NCI-H2171 (cell line): ENCODE measurements at places on chromosomes 7 and 10.

DNA sequence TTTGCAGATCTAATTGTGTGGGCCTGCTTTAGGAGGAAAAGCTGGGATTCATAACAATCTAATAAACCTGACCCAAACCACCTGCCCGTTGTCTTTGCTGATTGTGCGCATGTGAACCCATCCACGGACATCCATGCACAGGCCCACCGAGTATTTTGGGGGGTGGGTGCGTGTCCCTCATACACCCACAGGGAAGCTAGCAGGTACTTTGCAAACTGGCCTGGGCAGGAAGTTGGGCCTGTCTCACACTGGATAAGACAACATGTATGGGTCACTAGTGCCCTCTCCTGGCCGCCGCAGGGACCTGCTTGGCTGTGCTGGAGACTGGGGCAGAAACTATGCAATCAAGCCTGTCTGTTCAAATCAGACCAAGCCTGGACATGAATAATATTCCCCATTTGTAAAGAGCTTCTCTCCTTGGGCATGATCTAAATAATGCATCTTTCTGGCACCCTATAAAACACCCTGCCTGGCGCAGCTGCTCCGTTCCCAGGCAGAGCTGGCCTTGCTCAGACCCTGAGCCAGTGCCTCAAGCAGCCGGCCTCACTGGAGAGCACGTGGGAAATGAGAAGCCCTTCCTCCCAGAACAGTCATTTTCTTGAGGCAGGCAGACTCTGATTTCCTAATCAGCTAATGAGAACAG is 15.8 kb downstream of the ECHDC3 start:
- peak; percentile 13 for DNase-seq

GRCh38 chr10:62634576-62634975 is 169.9 kb upstream of the ADO start:
- no peak for DNase-seq

- no peak for DNase-seq
Observed at GRCh38 chr7:34720289-34720688, 62.3 kb downstream of the NPSR1 start.

GRCh38 chr10:110209926-110210673 is 2.7 kb downstream of the MXI1 start:
- peak; percentile 46 for DNase-seq

- DNase-seq, result no peak
Observed at GRCh38 chr7:28587211-28587610, 174.9 kb downstream of the CREB5 start.

- DNase-seq, result no peak
Observed at GRCh38 chr10:97778452-97779302, 6.9 kb upstream of the SFRP5 start.

DNA sequence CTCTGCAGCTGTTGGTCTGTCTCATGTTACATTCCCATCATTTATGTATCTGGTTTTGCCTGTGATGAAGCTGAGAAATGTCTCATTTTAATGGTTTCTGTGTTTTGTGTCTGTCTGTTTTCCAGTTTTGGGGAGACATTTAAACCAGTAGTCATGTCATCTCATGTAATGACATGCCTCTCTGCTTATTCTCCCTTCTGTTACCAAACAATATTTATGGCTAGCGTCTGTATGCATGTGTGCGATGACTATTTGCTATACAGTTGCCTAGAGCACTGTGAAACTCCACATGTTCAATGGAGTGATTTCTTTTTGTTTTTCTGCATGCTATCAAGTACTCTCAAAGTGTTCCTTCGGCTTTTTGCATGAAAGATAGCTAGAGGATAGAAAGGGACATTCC is 132.0 kb downstream of the ST7 start:
- DNase-seq, result peak; percentile 58

GRCh38 chr10:11876324-11876723 is 53.2 kb downstream of the PROSER2 start:
- DNase-seq, result no peak

- no peak for DNase-seq
Observed at GRCh38 chr10:994836-995558, 6.8 kb downstream of the GTPBP4 start.

- DNase-seq, result no peak
Observed at GRCh38 chr10:86331861-86332260, 34.7 kb downstream of the GRID1 start.

DNA sequence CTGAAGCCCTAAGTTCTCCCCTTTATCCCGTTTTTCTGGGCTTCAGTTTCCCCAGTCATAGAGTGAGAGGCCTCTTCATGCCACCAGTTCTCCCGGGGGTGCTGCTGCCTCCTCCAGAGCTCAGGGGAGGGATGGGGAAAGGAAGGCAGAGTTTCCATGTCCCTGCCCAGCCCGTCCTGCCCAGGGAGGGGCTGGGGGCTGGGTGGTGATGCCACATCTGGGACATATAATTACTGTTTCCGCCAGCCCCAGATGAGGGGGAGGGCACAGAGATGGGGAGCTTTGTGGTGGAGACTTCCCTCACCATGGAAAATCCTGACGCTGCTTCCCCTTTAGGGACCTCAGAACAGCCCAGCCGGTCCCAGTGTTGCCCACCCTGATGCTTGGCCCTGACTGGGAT is 4.1 kb downstream of the AQP1 start:
- DNase-seq, result no peak

DNA sequence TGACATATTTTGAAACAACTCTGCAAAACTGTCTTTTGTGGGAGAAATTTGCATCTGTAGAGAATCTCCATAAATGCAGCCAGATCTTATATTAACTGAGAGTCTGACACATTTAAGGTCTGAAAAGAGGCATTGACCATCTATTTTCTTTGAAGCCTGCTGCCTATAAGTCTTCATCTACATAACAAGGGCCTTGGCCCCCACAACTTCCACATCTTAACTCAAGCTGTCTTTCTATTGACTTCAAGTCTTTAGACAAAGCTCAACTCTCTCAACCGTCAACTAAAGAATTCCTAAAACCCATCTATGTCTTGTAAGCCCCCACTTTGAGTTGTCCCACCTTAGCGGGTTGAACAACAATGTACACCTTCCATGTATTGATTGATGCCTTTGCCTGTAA is 72.4 kb upstream of the ADCY1 start:
- DNase-seq, result no peak

GRCh38 chr10:74544106-74544505 is 282.3 kb upstream of the KAT6B start:
- no peak for DNase-seq

DNA sequence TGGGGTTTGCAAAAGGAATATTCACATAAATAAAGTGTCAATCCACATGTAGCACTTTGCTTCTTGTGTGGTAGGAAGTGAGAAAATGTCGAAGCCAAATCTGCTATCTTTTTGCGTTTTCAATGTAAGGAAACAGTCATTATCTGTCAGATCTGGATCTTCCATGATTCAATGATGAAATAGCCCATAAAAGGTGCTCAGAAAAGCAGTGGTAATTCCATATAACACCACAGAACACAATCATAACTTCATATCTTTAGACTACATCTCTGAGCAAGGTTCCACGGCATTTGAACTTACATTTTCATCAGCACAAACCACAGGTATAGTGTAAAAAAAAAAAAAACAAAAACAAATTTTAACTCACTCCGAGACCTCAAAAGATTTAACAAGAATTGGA is 39.9 kb upstream of the EGR2 start:
- DNase-seq, result no peak

DNA sequence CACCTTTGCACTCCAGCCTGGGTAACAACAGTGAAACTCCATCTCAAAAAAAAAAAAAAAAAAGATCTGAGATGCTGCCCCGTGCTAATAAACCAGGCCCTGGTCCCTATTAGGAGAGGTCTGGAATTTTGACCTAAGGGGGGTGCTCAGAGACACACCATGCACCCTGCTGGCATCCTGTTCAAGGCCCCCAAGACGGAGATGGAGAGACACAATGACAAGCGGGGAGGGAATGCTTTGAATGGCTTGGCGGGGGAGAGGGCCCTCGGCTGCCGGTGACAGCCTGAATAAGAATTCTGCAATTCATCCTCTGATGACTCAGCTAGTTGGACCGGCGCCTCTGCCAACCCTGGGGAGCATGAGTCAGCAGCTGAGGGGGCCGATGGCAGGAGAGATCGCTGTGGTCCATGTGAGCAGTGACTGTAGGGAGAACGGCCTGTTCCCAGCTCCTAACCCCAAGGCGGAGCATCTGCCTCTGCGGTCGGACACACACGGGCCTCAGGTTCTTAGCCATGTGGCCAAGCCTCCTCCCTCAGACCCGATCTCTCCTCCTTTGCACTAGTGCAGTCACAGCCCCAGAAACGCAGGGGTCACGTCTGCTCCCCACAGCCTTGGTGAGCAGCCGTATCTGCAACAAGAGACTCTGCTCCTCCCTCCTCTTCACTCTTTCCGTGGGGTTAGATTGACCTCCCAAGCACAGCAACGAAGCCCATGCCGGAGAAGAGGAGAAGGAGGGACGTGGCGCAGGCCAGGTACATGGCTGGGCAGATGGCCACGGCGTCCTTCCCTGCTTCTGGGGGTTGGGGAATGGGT is 14.9 kb downstream of the TRIM56 start:
- peak; percentile 17 for DNase-seq

DNA sequence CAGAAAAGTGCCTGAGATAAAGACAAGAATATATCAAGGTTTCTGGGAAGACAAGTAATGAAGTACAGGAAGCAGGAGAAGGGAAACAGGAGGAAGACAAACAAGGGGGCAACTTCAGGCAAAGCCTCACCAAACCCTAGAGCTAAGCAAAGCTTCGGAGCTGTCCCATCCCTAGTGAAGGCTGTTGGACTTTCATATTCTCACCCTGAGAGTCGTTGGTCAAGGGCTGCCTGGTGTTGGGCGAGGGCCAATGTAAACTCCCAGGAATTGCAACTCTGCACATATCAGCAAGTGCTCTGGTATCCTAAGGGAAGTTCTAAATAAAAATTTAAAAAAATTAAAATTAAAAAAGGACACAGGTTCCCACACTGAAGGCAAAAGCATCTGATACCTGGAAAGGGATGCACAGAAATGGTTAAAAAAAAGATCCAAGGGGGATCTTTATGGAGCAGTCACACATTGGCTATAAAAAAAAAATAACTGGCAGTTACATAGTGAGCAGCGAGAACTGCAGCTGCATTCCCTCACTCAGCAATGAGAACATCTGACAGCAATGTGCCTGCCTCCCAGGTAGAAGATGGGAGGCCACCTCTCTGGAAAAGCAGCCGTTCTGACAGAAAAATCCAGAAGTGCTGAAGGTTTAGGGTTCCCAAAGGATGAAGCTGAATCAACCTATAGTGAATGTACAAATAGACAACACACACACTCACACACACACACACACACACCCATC is 304.7 kb downstream of the WDR11 start:
- no peak for DNase-seq

DNA sequence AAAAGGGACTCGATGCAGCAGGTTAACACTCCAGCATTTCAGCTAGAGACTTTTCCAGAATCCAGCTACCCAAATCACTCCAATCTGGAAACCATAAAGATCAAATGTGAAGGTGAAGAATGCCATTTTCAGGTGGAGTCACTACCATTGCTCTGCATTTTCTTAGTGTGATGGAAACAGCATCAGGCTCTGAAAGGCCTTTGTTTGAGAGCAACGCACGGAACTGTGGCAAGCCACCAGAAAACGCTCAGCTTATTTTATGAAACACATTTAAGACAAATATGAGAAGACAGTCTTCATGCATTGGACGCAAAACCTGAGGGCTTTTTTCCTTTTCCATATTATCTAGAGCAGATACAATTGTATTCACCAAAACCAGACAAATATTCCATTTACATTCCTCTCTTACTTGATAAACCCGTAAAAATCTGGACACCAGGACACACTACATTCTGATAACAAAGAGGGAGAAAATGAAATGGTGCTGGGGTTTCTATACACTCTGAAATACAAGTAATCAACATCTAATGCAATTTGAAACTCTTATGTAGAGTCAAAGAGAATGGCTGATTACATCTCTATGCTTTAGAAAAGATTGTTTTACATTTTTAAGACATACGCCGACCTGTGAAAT is 99.1 kb downstream of the NRP1 start:
- no peak for DNase-seq

DNA sequence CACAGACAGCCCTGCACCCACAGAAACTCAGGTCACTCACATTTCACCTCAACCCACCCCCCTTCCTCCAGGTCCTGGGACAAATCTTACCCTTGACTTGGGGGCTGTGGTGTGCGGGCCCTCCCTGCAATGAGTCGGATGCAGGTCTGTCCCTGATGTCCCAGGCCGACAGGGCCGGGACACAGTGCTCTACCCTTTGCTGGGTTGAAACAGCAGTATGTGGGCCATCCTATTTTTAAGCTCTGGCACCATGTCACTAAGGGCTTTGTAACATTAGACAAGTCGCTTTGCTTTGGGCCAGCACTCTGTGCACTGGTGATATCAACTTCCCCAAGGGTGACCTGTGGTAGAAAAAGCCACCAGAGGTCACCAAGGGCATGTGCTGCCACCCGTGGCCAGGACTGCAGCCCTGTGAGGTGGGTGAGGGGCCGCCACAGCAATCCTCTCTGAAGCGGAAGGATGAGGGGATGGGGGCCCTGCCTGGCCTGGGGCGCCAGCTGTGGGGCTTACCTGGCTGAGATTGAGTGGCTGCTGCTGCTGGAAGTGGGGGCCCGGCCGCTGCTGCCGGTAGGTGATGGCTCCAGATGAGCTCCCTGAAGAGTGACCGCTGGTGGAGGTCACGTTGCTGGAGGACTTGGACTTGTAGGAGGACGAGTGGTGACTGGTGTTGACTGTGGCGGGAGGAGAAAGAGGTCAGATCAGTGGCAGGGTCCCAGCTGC is 51.3 kb downstream of the CLEC2L start:
- no peak for DNase-seq

DNA sequence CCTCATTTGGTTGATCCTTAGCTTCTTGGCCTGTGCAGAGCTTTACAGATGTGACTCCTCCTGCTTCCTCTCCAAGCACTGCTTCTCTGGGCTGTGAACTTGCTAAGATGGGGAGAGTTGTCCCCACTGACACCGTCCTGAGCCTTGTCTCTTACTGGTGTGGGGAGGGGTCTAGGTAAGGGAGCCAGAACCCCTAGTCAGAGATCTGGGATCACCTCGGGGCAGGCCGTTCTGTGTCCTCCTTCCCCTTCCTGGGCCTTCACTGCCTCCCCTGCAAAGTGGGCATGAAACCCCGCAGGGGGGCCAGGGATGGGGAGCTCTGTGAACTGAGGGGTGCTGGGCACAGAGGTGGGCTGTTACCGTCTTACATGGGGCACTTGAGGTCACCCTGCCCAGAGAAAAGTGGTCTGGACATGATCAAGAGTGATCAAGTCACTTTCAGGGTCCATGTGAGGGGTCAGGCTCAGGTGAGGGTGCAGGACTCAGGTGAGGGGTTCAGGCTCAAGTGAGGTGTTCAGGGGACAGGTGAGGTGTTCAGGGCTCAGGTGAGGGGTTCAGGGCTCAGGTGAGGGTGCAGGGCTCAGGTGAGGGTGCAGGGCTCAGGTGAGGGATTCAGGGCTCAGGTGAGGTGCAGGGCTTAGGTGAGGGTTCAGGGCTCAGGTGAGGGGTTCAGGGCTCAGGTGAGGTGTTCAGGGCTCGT is 86.2 kb downstream of the ADCY1 start:
- no peak for DNase-seq

- no peak for DNase-seq
Observed at GRCh38 chr7:75969182-75969581, 25.2 kb downstream of the TMEM120A start.
